ENCODE measurements at places on chromosomes 3 and 15.
A peak's percentile ranks its signal among the peaks of the same experiment; 100 is the strongest.

DNA sequence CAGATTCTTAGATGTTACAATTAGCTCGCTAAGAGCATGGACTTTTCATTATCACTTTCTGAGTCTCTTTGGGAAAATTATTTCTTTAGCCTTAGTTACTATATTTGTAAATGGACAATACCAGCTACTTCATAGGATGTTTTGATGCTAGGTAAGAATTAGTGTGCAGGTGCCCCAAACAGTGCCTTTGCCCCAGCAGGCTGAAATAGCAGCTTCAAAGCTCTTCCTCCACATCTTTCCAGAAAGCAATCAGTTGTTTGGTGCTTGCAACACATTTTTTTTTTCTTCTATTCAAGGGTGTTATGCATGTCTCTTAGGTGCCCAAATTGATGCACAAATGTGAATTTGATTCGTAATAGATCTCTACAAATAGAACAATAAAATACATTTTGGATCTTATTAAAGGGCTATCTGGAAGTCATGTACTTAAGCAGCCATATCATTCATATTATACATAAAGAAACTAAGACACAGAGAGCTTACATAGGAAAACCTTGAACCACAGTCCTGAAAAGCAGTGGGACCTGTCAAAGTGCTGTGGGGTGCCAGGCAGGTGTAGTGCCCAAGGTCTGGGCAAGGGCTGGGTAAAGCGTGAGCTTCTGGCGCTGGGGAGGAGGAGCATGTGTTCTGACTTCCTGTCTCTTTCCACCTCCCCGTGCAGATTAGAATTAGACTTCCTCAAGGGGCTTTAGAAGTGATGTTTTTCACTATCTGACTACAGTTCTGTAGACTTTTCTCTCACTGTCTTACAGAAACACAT is 62.9 kb downstream of the FNDC3B start:
- peak; percentile 63 for DNase-seq

GRCh38 chr3:66585520-66586095 is 84.8 kb upstream of the LRIG1 start:
- DNase-seq, result no peak

DNA sequence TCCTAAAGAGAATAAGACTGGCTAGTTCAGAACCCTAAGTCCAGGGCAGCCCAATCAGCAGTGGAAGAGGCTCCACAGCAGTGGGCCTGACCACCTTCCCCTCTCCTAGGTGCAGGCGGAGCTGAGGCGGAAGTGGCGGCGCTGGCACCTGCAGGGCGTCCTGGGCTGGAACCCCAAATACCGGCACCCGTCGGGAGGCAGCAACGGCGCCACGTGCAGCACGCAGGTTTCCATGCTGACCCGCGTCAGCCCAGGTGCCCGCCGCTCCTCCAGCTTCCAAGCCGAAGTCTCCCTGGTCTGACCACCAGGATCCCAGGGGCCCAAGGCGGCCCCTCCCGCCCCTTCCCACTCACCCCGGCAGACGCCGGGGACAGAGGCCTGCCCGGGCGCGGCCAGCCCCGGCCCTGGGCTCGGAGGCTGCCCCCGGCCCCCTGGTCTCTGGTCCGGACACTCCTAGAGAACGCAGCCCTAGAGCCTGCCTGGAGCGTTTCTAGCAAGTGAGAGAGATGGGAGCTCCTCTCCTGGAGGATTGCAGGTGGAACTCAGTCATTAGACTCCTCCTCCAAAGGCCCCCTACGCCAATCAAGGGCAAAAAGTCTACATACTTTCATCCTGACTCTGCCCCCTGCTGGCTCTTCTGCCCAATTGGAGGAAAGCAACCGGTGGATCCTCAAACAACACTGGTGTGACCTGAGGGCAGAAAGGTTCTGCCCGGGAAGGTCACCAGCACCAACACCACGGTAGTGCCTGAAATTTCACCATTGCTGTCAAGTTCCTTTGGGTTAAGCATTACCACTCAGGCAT is 33.7 kb downstream of the VIPR1 start:
- DNase-seq, result no peak

DNA sequence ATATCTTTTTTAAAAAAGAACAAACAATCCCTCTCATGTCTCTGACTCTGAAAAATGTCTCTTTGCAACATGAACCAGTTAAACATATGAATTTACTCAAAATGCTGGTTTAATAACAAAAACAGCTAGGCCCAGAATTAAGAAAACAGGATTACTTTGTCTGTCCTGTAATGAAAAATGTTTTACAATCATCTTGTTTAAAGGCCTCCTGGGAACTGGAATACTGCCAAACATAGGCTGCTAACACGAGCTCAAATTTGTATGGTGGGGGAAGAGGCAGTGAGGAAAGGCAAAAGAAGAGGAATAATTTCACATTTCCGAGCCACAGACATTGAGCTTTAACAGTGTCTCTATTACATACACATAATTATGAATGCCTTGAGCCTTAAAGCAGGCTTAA is 61.7 kb upstream of the PPIB start:
- DNase-seq, result no peak

DNA sequence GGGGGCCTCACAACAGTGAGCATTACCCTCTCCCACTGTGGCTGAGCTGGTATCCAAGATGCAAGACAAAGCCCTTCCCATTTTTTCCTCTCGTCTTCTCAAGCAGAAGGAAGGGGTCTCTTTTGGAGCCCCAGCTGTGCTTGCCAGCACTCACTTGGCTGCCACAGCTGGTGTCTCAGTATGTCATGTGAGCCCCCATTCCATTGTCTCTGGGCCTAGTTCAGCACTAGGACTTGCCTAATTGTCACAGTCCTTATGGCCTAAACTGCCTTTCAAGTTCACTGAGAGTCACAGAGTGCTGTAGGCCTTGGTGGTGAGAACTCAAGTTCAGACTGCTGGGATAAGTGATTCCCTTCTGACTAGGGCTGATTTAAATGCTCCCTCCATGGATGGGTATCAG is 89.8 kb downstream of the ARHGEF26 start:
- DNase-seq, result no peak

DNA sequence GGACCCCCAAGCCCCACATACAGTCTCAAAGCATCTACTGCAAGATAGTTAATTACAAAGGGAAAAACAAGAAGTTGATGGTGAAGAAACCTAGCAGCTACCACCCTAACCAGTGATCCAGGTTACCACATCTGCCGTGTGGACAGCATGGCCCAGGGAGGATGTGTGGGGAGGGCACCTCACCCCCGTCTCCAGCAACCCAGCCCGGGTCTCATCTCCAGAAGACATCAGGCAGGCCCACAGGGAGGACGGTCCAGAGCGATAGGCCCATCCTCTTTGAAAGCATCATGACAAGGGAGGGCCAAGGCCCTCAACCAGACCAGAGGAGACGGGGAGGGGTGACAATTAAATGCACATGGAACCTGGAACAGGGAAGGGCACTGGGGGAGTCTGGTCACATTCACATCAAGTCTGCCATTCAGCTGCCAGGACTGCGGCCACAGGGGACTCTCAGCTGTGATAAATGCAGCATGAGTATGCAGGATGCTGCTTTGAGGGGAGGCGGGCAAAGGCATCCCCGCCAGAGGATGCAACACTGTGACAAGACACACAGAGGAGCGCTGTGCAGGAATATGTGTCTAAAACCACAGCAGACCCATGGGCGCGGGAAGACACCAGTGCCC is 18.8 kb downstream of the ZXDC start:
- DNase-seq, result no peak

DNA sequence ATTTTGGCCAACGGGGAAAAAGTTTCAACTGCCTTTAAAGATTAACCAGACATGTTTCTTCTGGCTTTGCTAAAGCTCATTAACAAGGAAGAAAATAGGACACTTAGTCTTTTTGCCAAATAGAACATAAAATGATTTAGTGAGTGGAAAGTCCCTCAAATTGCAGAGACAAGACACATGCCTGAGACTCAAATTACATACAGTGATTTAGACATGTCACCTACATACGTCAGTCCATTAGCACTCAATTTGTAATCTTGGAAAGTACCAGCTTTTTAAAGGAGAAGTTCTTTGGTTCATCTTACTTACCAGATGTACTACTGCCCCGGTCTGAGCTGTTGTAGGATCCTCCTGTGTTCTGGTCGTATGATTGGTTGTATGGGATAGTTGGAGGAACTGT is 1134.2 kb downstream of the ROBO1 start:
- DNase-seq, result no peak

- DNase-seq, result no peak
Observed at GRCh38 chr3:169475978-169476698, 187.4 kb downstream of the MECOM start.

- no peak for DNase-seq
Observed at GRCh38 chr15:59242649-59243048, 36.0 kb downstream of the LDHAL6B start.

GRCh38 chr15:91939403-91939831 is 85.9 kb downstream of the SLCO3A1 start:
- no peak for DNase-seq

DNA sequence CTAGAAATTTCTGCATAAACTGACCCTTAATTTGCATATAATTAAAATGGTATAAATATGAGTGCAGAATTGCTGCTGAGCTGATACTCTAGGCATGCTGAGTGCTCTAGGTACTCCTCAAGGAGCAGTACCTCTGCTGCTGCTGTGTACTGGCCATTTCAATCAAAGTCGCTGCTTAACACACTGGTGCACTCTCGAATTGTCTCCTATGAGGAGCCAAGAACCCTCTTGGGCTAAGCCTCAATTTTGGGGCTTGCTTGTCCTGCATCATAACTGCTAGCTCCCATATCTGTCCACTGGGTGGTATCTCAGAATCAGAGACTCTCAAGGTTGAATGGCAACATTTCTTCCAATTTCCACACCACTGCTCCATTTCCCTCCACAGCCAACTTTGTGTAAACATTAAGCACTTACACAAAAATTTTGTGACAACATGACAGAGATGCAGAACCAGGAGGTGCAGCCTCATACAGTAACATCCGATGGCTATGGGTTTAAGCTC is 82.5 kb downstream of the XXYLT1 start:
- no peak for DNase-seq

- no peak for DNase-seq
Observed at GRCh38 chr3:11392014-11392859, 120.0 kb downstream of the ATG7 start.

DNA sequence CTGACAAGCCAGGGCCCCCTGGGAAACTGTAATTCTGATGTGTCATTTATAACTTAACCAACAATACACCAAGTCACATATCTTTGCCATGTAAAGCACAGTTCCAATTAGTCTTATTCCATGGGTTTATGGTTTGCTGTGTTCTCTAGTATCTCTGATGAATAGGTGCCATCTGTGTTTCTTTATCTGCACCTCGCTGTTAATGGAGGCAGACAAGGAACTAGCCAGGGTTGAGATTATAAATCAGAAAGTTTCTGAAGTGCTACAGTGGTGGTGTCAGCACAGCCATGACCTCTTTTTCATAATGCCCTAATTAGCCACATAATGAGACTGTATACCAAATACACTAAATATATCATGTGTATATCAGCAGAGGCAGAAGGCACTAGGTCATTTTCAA is 866.4 kb downstream of the PLOD2 start:
- no peak for DNase-seq

- no peak for DNase-seq
Observed at GRCh38 chr3:140731440-140732119, 53.7 kb downstream of the TRIM42 start.

GRCh38 chr3:156050918-156051317 is 69.5 kb upstream of the KCNAB1 start:
- peak; percentile 11 for DNase-seq

- peak; percentile 16 for DNase-seq
Observed at GRCh38 chr15:73127302-73127936, 75.2 kb downstream of the NEO1 start.

GRCh38 chr15:70495991-70496599 is 267.3 kb downstream of the UACA start:
- no peak for DNase-seq

DNA sequence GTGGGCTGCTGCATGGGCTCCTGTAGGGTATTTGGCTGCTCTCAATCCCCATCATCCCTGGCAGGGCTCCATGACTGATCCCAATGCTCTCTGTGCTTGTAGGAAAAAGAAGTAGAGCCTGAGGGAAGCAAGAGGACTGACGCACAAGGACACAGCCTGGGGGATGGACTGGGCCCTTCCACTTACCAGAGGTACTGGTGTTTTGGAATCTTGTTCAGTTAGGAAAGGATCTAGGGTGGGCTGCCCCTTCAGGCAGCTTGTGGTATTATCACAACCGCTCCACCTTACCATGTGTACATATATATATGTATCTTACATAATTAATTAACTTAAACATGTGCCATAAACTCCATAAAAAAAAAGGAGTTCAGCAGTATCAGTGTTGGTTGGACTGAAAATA is 1.3 kb downstream of the SLC28A2 start:
- DNase-seq, result no peak

DNA sequence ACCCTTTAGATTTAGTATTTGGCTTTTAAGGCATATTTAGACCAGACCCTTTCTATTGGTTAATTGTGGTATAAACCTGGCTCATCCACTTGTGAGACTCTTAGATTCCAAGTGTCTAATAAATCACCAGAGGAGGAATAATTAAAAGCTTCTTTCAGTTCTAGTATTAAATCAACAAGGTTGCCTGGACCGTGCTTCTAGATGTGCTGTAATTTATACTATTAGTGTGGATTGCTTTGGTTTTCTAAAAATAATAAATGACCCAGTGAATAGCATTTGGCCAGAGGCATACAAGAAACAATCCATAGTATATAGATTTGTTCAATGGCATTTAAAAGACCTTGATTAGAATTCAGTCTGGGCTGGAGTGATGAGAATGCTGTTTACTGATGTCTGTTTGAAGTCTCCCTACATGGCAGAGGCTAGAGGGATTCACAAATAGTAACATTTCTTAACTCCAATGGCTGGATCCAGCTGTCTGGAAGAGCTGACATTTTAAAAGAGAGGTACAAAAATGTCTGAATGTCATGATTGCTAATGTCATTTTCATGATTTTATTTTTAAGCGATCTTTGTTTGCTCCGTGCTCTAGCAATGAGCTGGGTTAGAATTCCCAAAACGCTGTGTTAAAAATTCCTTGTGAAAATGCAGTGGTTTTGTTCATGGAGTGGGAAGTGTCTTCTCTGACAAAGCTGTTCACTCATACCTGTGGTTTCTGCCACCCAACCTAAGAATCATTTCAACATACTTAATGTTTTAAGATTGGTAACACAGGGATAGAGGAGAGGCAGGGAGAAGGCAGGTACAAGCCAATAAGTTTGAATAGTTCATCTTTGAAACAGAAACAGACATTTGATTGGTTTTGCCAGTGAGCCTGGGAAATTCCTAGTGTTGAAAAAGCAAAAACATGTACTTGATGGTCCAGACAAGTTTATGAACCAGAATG is 89.9 kb downstream of the RBMS3 start:
- DNase-seq, result no peak

GRCh38 chr3:185927501-185928200 is 10.2 kb downstream of the TRA2B start:
- no peak for DNase-seq

- DNase-seq, result peak; percentile 59
Observed at GRCh38 chr15:76286271-76286879, 24.9 kb downstream of the ETFA start.

- peak; percentile 55 for DNase-seq
Observed at GRCh38 chr3:52779011-52779836, 1.8 kb downstream of the ITIH1 start.

- DNase-seq, result no peak
Observed at GRCh38 chr15:101056366-101057334, 137.5 kb downstream of the LRRK1 start.

GRCh38 chr3:73572368-73572767 is 52.4 kb downstream of the PDZRN3 start:
- no peak for DNase-seq

GRCh38 chr15:69824075-69824876 is 273.4 kb downstream of the TLE3 start:
- no peak for DNase-seq

GRCh38 chr15:36896949-36897348 is 203.4 kb downstream of the MEIS2 start:
- no peak for DNase-seq

- DNase-seq, result no peak
Observed at GRCh38 chr15:38685686-38686339, 121.2 kb upstream of the RASGRP1 start.

- no peak for DNase-seq
Observed at GRCh38 chr15:84398763-84399701, 163.5 kb downstream of the GOLGA6L4 start.
